Activated CD4-positive, alpha-beta T cell treated with anti-CD3 and anti-CD28 coated beads, Interleukin-2, Interleukin-6, amounts not matched to agents 100 ng/mL and 50 ng/mL, durations not matched to agents 16 hours and 8 hours (primary cell): ENCODE measurements at places on chromosomes 2 and 18.

DNA sequence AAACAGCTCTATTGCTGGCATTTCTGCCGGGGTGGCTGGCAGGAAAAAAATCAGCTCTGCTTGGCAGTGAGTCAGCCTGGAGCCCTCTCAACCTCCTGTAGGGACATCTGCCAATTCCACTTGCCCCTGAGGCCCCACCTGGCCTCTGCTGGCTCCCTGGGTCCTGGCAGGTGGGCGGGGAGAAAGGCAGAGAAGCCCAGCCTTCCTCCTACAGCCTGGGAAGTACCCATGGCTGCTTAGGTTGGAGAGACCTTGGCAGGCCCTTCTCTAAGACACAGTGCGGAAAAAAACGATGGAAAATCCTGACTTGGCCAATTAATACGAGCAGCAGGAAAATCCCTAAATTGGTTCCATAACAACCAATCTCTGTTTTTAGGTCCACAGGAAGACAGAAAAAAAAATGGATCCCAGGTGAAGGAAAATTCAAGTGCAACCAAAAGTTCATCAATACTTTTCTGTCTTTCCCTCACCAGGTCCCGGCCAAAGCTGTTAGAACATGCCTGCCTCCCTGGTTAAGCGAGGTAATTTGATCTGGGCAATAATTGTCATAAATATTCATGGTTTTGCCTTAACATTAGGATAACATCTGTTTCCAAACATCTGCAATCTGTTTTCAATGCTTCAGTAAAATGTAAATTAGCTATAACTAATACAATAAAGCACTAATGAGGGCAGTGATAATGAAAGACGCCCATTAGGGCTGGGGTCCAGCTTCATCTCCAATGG is 245.9 kb downstream of the TFCP2L1 start:
- no peak for DNase-seq

GRCh38 chr2:17912266-17912691 is 33.8 kb downstream of the KCNS3 start:
- DNase-seq = no peak

DNA sequence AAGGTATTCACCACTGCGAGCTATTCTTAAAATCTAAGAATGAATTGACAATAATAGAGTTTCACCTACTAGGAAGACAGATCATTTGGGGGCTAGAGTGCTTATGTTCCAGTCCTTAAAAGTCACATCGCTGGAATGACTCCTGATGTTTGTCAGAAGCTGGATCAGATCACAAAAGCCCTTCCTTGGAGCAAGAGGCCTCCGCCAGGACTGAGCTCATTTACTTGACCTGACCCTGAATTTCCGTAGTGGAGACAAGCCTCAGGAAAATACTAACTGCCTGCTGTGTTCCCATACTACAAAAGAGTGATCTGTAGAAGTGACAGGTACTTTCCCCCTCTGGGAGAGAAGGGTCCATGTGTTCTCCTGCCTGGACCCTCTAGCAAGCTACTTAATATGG is 483.9 kb downstream of the DPP10 start:
- DNase-seq = no peak

- DNase-seq = no peak
Measured at GRCh38 chr2:238331916-238332315, 11.6 kb downstream of the TRAF3IP1 start.

DNA sequence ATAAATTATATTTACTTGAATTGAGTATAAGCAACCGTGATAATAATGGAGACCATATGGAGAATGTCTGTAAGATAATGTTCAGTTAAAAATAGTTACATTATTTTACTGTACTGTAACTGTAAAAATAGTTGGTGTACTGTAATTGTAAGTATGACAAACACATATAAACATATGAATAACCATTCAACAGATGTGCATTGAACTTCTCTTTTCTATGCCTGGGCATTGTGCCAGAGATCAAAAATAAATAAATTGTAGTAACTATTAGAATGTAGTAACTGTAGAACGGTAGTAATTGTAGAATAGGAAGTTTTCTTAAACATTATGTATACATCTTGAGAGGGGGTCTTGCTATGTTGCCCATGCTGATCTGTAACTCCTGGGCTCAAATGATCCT is 287.4 kb upstream of the EPAS1 start:
- no peak for DNase-seq

- DNase-seq = no peak
Measured at GRCh38 chr18:57776354-57776753, 26.8 kb downstream of the ATP8B1 start.

DNA sequence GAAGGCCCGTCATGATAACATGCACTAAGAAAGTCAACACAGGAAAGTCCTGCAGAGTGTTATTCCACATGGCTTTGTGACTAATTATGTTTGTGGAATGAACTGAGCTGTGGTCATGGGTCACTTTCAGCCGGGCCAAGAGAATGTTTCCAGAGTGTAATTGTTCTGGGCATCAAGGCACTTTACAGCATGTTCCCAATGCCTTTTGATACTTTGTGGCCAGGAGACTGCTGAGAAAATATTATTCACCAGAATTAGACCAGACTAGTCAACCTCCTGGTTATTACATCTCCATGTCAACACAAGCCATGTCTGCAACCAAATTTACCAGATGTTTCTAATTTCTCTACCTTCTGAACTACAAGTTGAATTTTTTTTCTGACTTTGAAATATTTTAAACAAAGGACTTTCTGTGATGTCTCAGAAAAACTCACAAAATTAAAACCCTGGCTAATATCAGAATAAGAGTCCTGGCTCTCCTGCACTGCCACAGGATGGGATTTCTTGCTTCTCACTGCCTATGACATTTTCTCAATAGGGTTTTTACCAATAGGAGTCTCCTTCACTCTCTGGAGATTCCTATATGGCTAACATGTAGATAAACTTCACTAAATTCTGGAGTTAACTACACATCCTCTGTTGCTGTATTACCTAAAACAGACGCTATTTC is 90.6 kb upstream of the WDR75 start:
- DNase-seq = no peak

GRCh38 chr2:170362871-170363631 is 185.1 kb downstream of the MYO3B start:
- peak; percentile 66 for DNase-seq

DNA sequence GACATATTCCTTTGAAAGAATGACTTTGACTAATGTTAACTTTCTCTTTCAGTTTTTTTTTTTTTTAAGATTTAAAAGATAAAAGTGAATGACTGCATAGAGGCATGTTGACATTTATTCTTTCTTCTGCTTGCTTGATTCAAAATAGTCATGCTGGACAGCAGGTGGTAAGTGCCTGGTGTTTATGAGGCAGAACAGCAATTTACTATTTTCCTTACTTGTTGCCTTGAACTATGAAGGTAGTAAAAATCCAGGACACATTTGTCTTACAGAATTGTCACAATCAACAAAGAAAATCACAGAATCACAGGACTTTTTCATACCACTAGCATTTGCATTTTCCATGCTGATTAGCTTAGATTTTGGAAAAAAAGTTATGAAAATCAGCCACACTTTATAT is 388.3 kb downstream of the CTNNA2 start:
- no peak for DNase-seq

DNA sequence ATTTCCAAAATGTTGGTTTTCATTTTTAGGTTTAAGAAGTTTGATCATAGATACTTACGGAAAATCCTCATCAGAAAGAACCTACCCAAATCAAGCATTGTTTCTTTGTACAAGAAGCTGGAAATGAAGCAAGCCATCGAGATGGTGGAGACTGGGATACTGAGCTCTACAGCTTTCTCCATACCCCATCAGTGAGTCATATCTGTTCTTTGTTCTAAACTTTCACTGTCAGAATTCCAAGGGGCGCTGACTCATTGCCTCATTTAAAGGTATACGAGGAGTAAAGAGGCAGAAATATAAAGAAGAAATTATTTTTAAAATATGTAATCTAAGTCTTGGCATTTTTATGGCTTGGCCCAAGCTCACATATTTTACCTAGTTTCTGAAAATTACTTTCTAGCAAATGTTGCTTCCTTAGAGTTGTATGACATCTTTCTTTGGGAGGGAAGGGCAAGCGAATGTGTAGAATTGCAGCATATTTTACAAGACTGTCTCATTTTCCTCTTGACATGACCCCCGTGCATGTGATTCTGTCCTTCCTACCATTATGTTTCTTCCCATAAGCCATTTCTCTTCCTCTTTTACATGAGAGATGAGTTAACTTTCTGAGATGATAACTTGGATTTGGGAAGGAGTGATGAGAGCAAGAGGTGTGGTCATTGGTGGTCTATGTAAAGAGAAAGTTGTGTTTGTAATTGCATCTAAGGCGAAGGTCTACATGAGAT is 41.2 kb downstream of the SLC9A4 start:
- DNase-seq = no peak

GRCh38 chr2:55025627-55026026 is 24.6 kb downstream of the RTN4 start:
- no peak for DNase-seq

DNA sequence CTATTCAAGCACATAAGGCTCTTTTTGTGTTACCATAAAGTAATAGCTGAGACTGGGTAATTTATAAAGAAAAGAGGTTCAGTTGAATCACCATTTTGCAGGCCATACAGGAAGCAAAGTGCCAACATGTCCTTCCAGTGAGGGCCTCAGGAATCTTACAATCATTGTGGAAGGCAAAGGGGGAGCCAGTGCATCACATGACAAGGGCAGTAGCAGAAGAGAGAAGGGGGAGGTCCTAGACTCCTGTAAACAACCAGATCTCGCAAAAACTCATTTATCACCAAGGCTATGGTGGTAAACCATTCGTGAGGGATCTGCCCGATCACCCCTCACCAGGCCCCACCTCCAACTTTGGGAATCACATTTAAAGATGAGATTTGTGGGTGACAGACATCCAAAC is 16.7 kb downstream of the DSG4 start:
- DNase-seq = no peak

GRCh38 chr2:226031647-226032501 is 632.4 kb downstream of the NYAP2 start:
- peak; percentile 10 for DNase-seq

DNA sequence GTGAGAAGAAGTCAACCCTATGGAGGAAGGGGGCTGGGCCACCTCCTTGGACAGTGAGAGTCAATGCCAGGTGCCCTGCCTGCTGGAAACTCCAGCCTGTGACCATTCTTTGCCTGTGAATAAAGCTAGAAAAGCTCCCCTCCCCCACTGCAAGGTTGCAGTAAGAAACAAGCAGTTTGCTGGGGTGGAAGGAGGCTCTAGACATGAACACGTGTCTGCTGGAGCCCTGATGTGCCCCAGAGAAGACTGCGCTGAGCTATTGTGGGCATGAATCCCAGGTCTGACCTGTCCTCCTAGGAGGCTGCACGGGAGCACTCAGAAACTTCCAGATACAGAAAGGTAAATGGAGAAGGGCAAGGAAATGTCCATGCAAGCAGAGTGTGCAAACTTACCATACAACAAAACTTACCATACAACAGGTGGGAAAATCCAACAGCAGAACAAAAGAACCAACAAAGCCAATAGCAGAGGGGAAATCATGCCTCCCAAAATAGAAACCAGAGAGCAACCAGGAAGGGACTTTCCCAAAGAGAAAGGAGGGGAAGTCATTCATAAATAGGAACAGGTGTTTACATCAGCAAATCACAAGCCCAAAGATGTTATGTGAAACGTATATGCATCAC is 278.7 kb downstream of the BCL2 start:
- peak; percentile 44 for DNase-seq

- no peak for DNase-seq
Measured at GRCh38 chr2:208222351-208222750, 32.5 kb downstream of the IDH1 start.

DNA sequence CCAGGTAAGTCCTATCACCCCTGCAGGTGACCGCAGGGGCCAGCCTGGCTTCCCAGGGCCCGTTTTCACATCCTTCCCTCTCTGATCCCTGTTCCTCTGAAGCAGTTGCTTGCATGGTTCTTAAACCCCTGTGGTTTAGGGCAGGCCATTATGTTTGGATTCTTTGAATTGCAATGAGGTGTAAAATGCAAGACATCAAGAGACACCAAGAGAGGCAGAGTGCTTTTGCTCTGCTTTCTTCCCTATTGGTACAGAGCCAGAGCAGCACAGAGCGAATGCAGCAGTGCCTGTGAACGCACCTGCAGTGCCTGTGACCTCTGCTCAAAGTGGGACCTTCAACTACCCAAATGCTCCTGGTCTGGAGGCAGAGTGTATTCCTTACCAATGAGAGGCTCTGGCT is 7.6 kb downstream of the RFX8 start:
- no peak for DNase-seq

- DNase-seq = no peak
Measured at GRCh38 chr2:129164220-129164949, 815.1 kb upstream of the RAB6C start.

- DNase-seq = peak; percentile 83
Measured at GRCh38 chr2:61017556-61018317, at the start of the genes PEX13 and PUS10. TSS of gene PEX13 (plus strand) at chr2:61017720. CDS start at chr2:61017760, 40 bp downstream. TSS of gene PUS10 (minus strand) at chr2:61018255. CDS start at chr2:61011890, 6,365 bp downstream.

DNA sequence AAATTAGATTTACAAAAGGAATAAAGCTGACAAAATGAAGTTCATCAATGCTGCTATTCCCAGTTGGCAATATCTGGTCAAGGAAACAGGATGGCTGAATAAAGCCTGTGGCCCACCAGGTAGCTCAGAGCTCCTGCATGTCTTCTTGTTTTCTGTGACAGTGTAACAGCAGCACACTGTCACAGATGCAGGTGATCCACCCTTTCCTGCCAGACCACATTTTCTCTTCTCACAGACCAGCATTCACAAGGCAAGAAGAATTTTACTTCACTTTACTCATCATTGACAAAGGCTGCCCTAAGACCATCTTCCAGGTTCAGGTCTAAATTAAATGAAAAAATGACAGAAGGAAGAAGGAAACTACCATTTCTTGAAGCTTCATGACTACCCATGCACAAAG is 166.2 kb upstream of the MEIS1 start:
- DNase-seq = no peak

DNA sequence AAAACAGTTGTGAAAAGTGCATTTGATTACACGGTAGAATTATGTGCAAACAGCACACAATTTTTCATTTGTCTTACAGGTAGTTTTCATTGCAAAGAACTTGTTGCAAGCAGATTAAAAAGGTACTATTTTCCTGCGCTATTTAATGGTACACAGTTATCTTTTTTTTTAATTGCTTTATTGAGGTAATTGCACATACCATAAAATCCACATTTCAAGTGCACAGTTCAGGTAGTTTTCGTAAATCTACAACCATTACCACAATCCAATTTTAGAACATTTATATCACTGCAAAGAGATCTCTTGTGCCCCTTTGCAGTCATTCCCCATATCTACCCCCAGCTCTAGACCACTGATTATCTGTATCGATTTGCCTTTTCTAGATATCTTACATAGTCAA is 2.6 kb upstream of the GALNT1 start:
- DNase-seq = no peak

GRCh38 chr2:43240766-43241150 is 14.4 kb upstream of the ZFP36L2 start:
- no peak for DNase-seq

DNA sequence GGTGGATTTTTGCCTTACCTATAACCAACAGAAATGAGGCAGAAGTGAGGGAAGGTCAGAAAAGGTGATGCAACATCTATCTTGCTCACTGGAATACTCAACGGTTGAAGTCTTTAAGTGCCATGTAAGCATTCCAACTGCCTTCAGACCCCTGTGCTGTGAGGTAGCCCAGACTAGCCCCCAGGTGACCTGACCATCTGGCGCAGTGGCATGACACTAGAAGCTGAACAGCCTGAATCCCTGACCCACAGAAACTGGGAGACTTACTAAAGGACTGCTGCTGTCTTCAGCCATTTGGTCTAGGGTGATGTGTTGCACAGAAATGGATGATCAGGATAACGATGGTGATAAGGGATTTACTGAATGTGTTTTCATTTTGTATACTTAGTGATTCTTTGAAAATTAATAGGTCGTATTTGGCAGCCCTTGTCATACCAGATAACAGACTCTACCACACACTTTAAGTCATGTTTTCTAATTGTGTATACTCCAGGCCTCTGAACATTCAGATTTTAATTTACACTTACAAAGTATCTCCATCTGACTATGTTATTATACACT is 161.5 kb downstream of the STK39 start:
- DNase-seq = no peak

- DNase-seq = no peak
Measured at GRCh38 chr2:199441759-199442158, 16.0 kb downstream of the SATB2 start.
